Endothelial cell (in vitro differentiated cells): ENCODE measurements at places on chromosomes 2 and 18.

DNA sequence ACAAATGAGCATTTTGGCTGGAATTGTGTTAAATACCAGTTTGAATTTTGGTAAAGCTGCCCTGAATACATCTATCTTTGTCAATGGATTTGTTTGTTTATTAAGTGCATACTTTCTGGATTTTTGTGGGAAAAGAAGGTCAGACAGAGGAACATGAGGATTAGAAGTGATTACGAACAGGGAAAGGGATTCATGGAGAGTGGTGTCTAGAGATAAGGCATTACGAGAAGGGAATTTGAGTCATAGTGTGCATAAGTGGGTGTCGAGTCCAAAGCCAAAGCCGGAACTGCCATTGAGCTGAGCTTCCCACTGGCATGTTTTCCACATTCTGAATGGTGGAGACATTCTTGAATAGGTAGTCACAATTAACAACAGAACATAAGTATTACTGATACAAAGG is 68.9 kb upstream of the EFEMP1 start:
- no peak for DNase-seq

DNA sequence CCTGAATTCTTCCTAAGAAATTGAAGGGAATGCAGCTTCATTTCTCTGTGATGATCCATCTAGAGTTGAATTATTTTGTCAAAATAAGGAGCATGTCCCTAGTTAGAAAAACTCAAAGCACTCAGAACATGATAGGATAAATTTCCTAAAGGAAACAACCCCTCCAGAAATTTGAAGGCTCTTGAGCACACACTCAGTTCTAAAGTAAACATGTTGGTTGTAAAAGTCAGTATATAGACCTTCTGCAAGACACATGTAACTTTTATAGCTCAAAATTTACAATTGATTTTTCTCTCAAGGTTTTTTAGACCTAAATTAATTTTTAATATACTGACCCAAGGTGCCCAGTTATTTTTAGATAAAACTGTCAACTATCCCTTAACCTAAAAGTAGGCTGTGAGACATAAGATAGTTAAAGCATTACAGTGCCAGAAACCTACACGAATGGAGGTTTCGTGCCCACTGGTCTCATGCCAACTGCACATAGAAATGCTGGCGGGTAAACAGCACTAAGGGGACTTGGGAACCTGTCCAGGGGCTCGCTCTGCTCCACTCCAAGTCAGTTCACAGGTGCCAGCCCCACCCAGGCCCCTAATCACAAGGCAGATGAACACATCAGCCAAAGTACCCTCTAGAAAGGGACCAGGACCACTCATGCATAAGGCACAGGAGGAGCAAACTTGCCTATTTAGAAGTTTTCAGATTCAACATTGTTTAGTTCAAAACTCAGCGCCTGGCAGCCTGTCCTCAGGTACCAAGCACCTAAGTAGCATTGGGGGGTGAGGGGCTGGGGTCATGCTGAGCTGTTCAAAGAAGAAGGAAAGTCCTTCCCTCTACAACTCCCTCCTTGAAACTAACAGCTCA is 106.5 kb downstream of the SMC6 start:
- DNase-seq = no peak

GRCh38 chr18:8562070-8562469 is 47.2 kb upstream of the RAB12 start:
- DNase-seq = no peak

- no peak for DNase-seq
Measured at GRCh38 chr18:63421514-63421913, 762 bp downstream of the VPS4B start.

- DNase-seq = no peak
Measured at GRCh38 chr2:43519643-43520221, 76.1 kb downstream of the THADA start.

DNA sequence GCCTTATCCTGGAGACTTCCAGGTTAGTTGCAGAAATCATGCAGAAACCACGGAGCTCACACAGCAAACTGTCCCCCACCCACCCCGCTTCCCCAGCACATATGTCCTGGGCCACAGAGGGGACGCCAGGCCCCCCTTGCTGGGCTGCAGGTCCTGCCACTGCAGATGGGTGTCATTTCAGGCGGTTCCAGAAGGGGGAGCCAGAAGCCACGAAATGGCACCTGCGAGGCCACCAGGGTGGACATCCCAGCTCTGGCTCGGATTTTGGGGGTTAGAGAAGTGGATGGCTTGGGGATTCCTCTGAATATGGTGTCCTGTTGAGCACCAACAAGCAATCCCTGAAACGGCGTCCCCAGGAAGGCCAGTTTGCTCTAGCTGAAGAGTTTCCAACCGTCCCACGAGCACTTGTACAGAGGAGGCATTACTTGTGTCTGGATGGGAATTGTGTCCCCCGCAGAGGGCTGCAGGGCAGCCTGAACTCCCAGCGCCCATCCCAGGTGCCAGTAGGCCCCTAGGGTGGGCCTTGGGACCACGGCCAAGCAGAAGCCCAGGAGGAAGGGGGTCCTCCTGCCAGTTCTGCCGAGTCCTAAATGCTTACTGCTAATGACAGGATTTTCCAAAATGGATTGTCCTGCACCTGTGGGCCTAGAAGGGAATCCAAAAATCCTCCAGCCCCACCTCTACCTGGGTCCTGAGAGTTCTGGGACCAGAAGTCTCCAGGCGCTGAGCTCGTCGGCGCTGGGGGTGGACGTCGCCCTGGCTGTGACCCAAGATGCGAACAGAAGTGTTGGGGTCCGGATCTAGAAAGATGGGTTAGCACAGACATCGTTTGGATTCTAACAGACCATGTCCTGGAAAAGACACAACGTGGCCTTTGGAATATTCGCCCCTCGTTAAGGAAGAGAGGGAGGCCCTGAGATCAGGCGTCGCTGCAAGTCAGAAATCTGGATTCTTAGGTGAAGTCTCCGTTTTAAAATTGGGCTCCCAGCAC is 14.6 kb upstream of the NFATC1 start:
- peak; percentile 88 for DNase-seq

DNA sequence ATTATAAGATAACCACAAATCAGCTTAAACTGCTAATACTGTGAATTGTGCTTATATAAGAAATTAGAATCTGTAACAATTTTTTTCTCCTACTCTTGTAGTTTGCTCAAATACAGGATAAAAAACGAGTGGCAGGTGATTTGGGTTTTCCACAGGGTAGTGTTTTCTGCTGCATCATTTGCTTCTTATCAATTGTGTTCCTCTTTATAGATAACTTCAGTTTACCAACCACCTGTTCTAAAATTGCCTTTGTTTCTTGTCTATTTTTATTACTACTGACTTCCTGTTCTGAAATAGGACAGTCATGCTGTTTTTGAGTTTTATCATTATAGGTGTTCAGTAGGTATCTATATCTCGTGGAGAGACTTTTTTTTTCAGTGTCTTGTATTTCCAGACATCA is 56.9 kb downstream of the MFSD6 start:
- DNase-seq = no peak
